Stimulated activated CD8-positive, alpha-beta memory T cell treated with anti-CD3 and anti-CD28 coated beads, Interleukin-15, amount 100 ng/mL, for 1 hour (primary cell): ENCODE measurements at places on chromosomes 3 and 15.

- no peak for DNase-seq
These were observed 89.5 kb downstream of the CD200R1L start for GRCh38 chr3:112757197-112757596.

DNA sequence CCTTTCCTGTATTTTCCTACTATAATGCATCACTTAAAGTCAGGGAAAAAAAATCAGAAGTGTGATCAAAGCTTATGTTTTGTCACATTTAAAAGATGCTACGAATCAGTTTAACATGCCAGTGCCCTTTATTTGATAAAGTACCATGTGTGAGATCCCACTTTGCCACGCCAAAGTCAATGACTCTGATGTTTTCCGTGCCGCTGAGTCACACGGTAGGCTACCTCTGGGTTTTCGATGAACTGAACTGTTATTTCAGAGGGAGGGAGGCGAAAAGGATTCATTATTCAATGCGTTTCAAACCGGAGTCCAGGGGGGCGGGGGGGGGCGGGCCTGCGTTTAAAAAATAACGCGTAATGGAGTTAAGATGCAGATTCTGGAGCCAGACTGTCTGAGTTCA lies 203.0 kb downstream of the ABHD5 start:
- no peak for DNase-seq

DNA sequence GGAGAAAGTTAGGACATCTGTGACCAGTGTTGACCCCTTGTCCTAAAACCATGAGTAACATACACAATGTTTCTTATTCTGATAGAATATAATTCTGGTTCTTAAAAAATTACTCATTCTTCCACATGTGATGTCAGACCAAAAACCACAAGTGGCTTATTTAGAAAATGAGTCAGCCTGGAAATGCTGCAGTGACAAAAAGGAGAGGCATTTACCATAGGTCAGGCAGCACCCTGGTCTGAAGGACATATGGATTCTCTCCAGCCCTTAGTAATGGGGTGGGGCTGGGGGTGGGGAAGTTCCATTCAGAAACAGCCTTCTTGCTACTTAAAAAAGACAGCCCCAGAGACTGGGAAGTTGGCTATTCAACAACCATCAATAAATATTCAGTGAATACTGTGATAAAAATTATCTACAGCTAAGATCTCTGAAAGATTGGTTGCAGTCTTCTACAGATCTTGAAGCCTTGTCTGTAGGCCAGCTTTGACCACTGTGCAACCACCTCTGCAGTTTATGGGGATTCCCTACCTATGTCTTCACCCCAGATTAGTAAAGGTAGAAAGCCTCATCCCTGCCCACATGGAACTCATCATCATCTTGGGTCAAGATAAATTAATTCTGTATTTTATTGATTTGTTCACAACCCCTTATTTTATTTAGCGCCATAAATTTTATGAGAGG lies 34.9 kb upstream of the TIMP4 start:
- no peak for DNase-seq

- DNase-seq, result no peak
These were observed 54.9 kb downstream of the HCN4 start for GRCh38 chr15:73313861-73314260.

GRCh38 chr3:99413504-99413903 lies 224.9 kb upstream of the COL8A1 start:
- DNase-seq, result no peak

GRCh38 chr3:149535333-149535685 lies 60.8 kb downstream of the TM4SF4 start:
- DNase-seq, result no peak

DNA sequence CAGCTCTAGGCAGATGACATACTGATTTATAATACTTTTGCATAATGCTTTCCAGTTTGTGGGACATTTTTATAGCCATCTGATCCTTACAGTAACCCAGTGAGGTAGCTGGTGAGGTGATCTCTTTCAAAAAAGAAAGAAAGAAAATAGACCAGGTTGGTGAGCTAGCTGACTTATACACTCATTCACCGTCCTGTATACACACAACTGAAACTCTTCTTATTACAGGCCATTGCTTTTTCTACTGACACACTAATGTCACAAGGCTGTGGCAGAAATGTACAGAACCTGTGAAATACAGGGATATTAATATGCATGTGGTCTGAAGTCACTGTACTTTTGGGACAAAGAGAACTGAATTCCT lies 150.2 kb upstream of the BHLHE40 start:
- no peak for DNase-seq

GRCh38 chr15:35540021-35540420 lies 5.9 kb downstream of the DPH6 start:
- DNase-seq, result no peak

DNA sequence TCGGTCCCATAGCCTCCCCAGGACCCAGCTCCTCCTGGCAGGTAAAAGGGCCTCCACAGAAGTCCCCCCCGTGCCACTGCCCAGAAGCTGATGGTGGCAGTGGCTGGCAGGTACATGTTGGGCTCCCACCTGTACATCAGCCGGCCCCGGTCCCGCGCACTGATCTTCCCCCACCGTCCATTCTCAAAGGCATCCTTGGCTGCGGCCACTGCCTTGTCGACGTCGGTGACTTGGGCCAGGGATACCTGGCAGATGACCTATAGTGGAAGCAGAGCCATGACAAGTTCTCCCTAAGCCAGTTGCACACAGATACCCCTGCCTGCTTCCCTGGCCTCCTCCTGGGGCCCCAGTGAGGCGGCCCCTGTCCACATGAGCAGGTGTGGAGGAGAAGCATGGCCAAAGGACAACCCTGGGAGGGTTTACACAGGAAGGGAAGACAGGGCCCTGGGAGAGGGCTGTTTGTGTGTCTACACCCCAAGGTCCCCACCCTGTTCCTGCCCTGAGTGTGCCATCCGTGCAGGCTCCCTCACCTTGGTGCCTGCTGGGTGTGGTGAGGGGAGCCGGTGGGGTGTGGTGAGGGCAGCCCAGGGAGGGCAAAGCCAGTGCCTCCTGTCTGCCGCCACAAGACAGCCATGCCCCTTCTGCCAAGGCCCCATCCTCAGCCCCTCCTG lies 44.8 kb downstream of the ALDH1L1 start:
- no peak for DNase-seq

- no peak for DNase-seq
These were observed 68.5 kb downstream of the PLCH1 start for GRCh38 chr3:155676252-155676981.

DNA sequence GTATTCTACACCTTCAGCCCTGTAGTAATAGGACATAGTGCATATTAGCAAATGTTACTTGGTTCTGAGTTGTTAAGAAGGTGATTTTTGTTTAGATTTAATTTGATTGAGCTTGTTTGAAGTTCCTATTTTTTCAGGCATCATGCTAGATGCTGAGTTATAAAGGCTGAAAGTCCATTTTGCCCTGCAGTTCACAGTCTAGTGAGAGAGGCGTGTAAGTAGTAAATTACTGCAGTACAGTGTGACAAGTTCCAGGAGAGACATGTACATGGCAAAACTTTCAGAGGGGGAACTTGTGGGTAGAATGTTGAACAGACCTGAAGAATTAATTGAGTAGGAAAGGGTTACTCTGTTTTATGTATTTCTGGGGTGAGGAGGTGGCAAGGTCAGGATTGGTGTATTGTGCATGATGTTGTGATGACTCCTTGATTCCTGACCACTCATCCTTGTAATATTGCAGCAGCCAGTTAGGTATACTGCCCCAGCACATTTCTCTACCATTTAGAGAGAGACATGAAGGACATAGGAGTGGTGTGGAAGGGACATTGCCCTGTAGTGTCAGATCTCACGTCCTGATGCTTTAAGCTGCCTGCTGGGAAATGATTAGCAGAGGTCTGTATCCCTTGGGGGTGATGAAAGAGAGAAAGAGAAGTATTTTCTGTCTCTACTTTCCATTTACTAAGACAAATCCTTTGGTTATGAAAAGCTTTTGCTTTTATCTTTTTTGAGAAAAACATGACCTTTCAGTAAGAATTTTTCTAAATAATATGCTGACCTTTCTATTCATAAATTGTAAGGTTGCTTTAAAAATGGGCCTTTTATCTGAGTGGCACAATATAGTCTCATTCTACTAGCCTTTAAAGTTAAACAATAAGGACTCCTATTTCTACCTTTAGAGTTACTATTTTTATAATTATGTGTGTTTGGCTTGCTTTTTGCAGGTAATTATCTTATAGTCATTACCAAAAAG lies 16.9 kb downstream of the SACM1L start:
- DNase-seq, result no peak

DNA sequence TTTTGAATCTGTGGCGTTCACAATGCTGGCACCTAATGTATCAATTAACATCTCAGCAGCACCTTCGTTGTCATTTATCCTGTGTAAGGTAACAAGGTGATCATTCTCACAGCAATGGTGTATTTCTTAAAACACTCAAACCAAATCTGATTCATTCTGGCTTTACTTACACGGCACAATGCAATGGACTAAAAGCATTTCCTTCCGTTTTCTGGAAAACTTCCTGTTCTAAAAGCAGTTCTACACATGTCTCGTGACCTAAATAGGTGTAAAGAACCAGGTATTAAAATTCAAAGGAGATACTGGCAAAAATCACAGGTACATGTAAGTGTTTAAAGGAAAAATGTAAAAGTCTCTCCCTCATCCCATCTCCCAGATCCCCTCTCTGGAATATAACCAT lies 77.8 kb downstream of the BTD start:
- no peak for DNase-seq

- DNase-seq, result no peak
These were observed 271.9 kb upstream of the TBL1XR1 start for GRCh38 chr3:177469216-177469615.

- no peak for DNase-seq
These were observed 158.9 kb upstream of the LPP start for GRCh38 chr3:187995043-187995400.

DNA sequence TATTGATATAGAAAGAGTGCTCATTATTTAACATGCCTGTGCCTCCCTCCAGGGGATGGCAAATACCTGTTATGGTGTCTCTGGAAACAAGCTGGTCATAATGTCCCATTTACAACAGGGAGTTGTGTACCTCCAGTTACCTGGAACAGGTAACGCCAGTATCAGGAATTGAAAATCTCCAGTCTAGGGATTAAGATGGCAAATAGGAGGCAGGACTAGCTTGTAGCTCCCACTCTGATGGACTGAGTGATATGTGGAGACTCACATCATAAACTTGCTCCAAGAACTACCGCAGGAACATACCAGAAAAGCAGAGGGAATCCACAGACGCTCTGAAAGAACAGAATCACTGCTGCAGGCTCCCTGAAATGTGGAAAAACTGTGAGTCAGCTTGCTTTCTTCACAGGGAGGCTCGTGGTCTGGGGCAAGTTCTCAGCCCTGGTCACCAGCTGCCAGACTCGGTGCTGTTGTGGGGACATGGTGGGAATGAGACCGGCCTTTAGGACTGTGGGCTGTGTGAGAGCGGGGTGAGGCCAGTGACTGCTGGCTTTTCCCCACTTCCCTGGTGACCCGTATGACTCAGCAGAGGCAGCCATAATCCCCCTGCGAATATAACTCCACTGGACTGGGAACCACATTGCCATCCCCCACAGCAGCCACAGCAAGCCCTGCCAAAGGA lies 97.4 kb downstream of the KCNAB1 start:
- DNase-seq, result no peak

DNA sequence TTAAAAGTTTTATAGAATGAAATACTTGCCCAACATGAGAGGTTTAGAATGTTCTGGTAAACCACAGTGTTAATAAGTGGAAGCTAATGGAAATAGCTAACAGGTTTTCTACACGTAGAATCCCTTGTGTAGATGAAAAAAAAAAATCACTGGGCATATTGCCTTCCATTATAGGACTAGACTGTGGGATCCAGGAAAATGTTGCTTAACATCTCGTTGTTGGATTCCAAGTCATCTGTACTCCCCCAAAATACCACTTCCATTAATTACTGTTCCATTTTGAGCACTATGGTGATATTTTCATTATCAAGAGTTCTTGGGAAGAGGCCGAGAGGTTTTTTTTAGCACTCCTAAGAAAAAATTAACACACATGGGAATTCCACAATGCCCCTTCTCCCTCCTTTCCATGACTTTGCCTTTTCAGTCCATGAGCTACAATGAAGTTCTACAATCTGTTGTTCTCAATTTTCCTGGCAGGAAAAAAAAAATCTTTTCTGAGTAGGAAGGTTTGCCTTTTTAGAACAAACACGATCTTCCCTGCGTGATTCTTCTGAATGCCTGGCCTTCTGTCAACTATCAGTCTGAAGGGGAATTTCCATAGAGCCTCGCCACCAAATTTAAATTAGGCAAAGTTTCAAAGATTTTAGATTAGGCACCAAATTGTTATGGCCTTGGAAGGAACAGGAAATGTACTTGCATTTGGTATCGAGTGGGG lies 74.4 kb upstream of the CTDSPL start:
- DNase-seq, result no peak

DNA sequence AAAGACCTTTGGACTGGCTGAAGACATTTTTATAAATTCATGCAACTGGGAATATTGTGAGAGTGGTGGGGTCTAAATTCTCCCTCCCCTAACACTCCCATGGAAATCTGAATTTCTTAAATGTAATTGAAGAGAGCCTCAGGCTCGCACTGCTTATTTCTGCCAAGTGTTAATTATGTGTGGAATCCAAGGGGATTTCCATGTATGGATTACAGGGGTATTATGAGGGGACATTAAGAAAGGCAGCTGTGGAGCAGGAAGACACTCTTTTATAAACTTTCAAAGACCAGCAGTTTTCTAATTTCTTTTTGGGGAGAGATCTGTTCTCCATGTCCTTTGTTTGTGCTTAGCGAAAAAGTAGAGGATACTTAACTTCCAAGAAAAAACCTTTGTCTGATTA lies 152.1 kb upstream of the TBL1XR1 start:
- DNase-seq, result no peak

- peak; percentile 49 for DNase-seq
These were observed at the start of gene GPR160 for GRCh38 chr3:170037463-170038433. TSS of gene GPR160 (plus strand) at chr3:170037995. CDS start at chr3:170083973, 45,978 bp downstream.

DNA sequence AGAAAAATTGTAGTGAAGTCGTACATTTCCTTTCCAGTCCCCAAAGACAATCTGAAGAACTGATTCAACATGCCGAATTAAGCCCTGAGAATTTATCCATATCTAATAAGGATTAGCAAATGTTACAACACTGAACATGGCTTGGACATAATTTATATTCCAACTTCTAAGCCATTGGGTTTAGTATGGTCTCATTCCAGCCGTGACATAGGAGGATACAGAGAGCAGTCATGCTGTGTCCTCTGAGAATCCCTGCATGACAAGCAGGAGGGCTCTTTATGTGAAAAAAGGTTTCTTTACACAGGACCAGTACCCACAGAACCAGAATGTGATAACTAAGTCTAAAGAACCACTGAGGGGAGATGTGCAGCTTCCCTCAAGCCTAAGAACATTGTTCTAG lies 231.9 kb upstream of the WNT5A start:
- no peak for DNase-seq

GRCh38 chr3:99927671-99928457 lies 110.2 kb downstream of the CMSS1 start:
- no peak for DNase-seq

GRCh38 chr3:117417411-117417810 lies 707.8 kb downstream of the TUSC7 start:
- no peak for DNase-seq

- DNase-seq, result no peak
These were observed 21.4 kb upstream of the USF3 start for GRCh38 chr3:113717818-113718217.
